ENCODE measurements at places on chromosomes 12 and 14.

- no peak for DNase-seq
Observed at GRCh38 chr14:29222671-29223268, 456.2 kb downstream of the FOXG1 start.

GRCh38 chr14:78162202-78162601, 8.0 kb upstream of the NRXN3 start:
- DNase-seq: no peak

DNA sequence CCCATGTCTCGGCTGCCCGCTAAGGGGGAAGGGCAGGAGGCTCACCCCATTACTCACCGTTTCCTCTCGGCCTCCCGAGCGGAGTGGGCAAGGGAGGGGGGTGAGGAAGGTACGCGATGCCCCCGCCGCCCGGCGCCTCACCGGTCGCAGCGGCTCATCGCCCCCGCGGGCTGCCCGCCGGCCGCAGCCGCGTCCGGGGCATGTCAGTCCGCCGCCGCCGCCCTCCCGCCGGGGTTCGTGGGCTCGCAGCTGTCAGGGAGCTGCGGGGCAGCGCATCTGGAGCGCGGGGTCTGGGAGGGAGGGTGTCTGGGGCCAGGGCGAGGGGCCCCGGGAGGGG, 461 bp downstream of the SLC8A3 start:
- DNase-seq: no peak

- DNase-seq: no peak
Observed at GRCh38 chr12:15603474-15604085, 185.6 kb downstream of the EPS8 start.

DNA sequence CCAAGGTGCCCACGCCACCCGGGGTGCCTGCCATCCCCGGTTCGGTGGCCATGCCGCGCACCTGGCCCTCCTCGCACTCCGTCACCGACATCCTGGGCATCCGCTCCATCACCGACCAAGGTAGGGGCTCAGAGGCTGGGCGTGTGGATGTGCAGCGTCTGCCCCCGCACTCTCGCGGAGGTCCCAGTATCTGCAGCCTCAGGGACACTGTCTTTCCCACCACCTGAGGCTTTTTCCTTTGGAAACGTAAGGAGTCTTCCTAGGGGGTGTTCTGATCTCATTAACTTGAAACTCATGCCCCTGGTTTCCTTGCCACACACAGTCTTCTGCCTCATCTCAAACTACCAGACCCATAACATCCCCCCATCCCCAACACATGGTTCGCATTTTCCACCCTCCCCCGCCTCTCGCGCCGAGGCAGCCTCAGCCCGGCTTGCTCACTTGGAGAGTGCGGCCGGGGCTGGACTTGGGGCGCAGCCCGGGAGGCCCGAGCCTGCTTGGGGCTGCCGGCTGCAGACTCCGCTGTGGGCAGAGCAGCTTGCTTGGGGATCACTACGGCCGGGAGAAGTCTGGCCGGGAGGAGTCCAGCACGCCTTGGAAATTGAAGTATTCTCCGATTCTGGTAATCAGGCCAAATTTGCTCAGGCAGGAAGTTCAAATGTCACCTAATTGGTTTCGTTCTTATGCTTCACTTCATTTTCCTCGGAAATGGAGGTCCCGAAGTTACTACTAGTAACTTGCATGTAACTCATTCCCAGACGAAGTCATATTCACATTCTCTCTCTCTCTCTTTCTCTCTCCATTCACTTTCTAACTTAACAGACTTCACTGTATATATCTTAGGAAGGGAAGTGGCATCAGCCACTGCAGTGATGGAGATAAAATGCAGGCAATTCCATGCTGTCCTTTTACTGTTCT, 2.0 kb downstream of the PAX9 start:
- DNase-seq: no peak

Measured in activated gamma-delta T cell treated with anti-CD3 and anti-CD28 coated beads, Interleukin-2, amount 50 U/mL, for 16 hours (primary cell).